ENCODE measurements at places on chromosomes 6 and 20.

DNA sequence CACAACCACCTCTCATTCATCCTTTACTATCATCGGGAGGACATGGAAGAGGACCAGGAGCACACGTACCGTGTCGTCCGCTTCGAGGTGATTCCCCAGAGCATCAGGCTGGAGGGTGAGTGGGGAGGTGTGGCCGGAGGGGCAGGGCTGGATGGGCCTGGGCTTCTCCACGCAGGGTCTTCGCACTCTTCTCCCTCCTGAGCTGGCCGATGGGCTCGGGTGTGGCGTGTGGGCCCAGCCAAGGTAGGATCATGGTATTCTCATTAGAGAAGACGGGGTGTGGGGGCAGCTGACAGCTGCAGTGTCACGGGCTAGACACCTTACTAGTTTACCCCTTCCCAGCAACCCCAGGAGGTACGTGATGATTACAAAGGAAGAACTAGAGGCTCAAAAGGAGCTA, 33.5 kb downstream of the TM9SF4 start:
- no peaks in the 10 kb centered on the region for H3K27me3 ChIP-seq
- DNase-seq, result no peak
- no peak overlapping the region for H3K27ac ChIP-seq
- peaks cover 70% of the 10 kb centered on the region for H3K36me3 ChIP-seq

- no peak overlapping the region for H3K27ac ChIP-seq
- H3K4me1 ChIP-seq, result no peaks in the 10 kb centered on the region
- H3K27me3 ChIP-seq, result no peaks in the 10 kb centered on the region
- H3K36me3 ChIP-seq, result no peaks in the 10 kb centered on the region
- no peak overlapping the region for H3K4me3 ChIP-seq
- DNase-seq, result no peak
Measured at GRCh38 chr6:105739764-105740163, 336.9 kb upstream of the PREP start.

- H3K36me3 ChIP-seq, result no peaks in the 10 kb centered on the region
- DNase-seq, result no peak
- H3K4me1 ChIP-seq, result peaks cover 21% of the 10 kb centered on the region
- H3K4me3 ChIP-seq, result no peak overlapping the region
Measured at GRCh38 chr6:12037798-12038197, 25.7 kb downstream of the HIVEP1 start.

GRCh38 chr20:8720089-8720488, 348.8 kb upstream of the PLCB4 start:
- H3K27me3 ChIP-seq, result no peaks in the 10 kb centered on the region
- no peak overlapping the region for H3K27ac ChIP-seq
- no peak overlapping the region for H3K4me3 ChIP-seq
- H3K36me3 ChIP-seq, result no peaks in the 10 kb centered on the region
- DNase-seq, result no peak

DNA sequence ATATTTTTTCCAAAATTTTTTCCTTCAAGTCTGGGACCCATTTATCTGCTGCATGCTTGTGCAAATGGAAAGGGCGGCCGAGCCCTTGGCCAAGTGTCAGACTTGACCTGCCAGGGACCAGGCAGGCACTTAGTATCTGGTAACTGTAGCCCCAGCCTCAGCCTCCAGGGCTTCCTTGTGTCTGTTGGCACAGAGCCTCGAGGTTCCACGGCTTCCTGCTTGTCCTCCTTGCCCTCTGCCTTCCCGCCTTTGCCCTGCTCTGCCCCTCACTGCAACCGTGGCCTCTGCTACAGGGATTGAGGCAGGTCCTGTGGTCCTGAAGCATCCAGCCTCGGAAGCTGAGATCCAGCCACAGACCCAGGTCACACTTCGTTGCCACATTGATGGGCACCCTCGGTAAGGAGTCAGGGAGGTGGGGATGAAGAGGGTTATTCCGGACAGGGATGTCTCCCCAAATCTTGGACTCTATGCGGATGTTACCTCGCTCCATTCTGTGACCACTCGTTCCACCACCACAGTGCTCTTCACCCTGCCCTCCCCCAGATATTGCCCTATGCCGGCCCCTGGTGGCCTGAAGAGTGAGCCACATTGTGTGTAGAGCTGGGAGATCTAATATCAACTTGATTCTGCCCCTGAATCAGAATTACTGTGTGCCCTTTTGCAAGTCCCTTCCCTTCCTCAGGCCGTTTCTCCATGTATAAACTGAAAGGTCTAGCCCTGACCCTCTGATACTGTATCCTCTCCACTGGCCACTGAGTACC, 41.5 kb upstream of the SRF start:
- H3K4me3 ChIP-seq, result no peak overlapping the region
- peak; percentile 6 for DNase-seq
- no peak overlapping the region for H3K27ac ChIP-seq

GRCh38 chr6:12173181-12173580, 117.0 kb upstream of the EDN1 start:
- no peaks in the 10 kb centered on the region for H3K27me3 ChIP-seq
- DNase-seq, result no peak
- no peak overlapping the region for H3K27ac ChIP-seq

GRCh38 chr6:39426073-39426456, 103.6 kb upstream of the KCNK16 start:
- no peaks in the 10 kb centered on the region for H3K4me1 ChIP-seq
- H3K36me3 ChIP-seq, result no peaks in the 10 kb centered on the region
- no peaks in the 10 kb centered on the region for H3K27me3 ChIP-seq
- H3K4me3 ChIP-seq, result no peak overlapping the region
- no peak for DNase-seq

DNA sequence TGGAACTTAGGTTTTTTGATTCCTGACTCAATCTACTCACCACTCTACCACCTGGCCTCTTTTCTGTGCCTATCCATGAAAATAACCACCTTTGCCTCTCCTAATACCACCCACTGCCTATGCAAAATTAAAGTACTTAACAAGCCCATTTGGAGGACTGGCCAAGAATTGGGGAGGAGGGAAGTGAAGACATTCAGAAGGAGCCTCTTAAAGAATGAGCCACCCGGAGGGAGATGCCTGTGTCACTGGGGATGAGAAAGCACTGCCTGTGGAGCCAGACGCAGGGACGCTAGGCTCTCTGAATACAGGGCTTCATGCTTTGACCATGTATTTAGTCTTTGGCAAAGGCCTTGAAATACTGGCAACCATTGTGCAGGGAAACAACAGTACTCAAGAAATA, 40.0 kb upstream of the MRPS10 start:
- H3K36me3 ChIP-seq, result peaks cover 54% of the 10 kb centered on the region
- no peak overlapping the region for H3K27ac ChIP-seq
- DNase-seq, result no peak
- no peaks in the 10 kb centered on the region for H3K27me3 ChIP-seq
- H3K4me1 ChIP-seq, result no peaks in the 10 kb centered on the region
- H3K4me3 ChIP-seq, result no peak overlapping the region

DNA sequence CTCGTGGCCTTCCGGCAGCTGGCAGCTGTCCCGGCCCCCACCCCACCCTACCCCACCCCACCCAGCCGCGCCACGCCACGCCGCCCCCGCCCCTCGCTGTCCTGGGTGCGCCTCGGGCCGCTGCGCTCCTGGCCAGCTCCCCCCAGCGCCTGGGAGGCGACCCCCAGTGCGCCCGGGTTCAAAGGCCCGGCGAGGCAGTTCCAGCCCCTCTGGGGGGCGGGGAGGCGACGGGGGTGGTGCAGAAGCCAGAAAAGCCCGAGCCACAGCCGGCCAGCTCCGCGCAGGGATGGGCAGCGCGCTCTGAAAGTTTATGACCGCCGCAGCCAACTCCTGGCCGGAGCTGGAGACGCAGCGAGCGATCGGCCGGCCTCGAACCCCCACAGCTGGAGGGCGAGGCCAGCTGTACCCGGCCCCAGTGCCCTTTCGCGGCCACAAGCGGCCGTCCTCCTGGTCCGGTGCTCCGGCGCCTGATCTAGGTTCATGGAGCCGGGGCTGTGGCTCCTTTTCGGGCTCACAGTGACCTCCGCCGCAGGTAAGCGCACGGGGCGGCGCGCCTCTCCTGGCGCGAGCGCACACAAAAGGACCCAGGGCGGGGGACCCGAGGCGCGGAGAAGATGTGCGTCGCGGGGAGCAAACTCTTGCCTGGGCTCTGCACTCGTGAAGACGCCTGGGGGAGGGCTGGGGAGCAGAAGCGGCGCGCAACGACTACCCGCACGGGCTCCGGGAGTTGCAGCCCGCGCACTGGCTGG, at the start of gene EDN3:
EDN3 (plus strand) TSS at position 279 of the 749 bp plus-strand sequence; CDS start at position 481, 202 bp downstream.
- H3K27me3 ChIP-seq, result peaks cover 14% of the 10 kb centered on the region
- H3K36me3 ChIP-seq, result no peaks in the 10 kb centered on the region
- H3K27ac ChIP-seq, result no peak within 1 kb of the TSS
- no peak within 1 kb of the TSS for H3K4me3 ChIP-seq
- H3K4me1 ChIP-seq, result no peaks in the 10 kb centered on the region

DNA sequence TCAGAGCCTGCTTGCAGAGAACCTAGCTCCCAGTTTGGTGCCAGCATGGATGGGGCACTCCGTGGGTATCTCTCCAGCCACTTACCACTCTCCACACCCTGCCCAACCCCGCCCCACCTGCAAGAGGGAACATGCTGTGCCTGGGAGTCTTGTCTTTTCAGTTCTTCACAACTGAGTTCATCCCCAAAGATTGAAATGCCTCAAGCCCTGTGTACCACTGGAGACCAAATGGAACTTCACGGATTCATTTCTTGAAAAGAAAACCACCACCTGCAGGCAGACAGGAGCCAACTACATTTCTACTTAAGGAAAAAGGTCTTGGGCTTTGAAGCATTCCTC, 50.1 kb downstream of the TRERF1 start:
- DNase-seq, result no peak
- H3K27ac ChIP-seq, result no peak overlapping the region
- no peak overlapping the region for H3K4me3 ChIP-seq
- H3K36me3 ChIP-seq, result no peaks in the 10 kb centered on the region
- no peaks in the 10 kb centered on the region for H3K27me3 ChIP-seq
- H3K4me1 ChIP-seq, result peaks cover 84% of the 10 kb centered on the region

- no peak overlapping the region for H3K27ac ChIP-seq
- H3K4me1 ChIP-seq, result no peaks in the 10 kb centered on the region
- H3K4me3 ChIP-seq, result no peak overlapping the region
- H3K36me3 ChIP-seq, result no peaks in the 10 kb centered on the region
Measured at GRCh38 chr6:71544028-71544427, 255.4 kb downstream of the OGFRL1 start.

- no peak overlapping the region for H3K4me3 ChIP-seq
- H3K4me1 ChIP-seq, result no peaks in the 10 kb centered on the region
- no peak for DNase-seq
Measured at GRCh38 chr6:5898563-5898962, 108.2 kb downstream of the NRN1 start.

GRCh38 chr6:26426691-26427450, 13.4 kb upstream of the BTN3A3 start:
- H3K27me3 ChIP-seq, result no peaks in the 10 kb centered on the region
- DNase-seq, result no peak
- H3K36me3 ChIP-seq, result no peaks in the 10 kb centered on the region
- no peak overlapping the region for H3K4me3 ChIP-seq

GRCh38 chr6:19715167-19715551, 122.0 kb upstream of the ID4 start:
- no peak overlapping the region for H3K27ac ChIP-seq
- no peak for DNase-seq
- no peaks in the 10 kb centered on the region for H3K27me3 ChIP-seq

DNA sequence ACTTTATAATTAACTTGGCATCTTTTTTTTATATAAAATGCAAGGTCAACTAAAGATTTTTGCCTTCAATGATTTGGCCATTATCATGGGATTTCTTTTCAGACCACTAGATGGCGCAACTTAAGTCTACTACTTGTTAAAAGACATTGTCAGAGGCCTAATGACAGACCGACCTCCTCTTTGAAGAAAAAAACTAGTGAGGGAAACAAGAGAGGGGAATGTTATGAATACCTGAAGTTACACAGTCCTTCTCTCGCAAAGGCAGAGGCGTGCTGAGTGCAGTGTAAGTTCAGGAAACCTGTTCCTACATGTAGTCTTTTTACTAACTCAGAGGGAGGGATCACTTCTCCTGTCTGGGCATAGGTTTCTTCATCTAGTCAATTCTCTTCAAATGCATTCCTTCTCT, 9.3 kb downstream of the TRAPPC3L start:
- peak; percentile 58 for DNase-seq
- H3K4me3 ChIP-seq, result no peak overlapping the region
- no peak overlapping the region for H3K27ac ChIP-seq
- no peaks in the 10 kb centered on the region for H3K4me1 ChIP-seq
- H3K36me3 ChIP-seq, result no peaks in the 10 kb centered on the region
- no peaks in the 10 kb centered on the region for H3K27me3 ChIP-seq

- no peak overlapping the region for H3K27ac ChIP-seq
- H3K27me3 ChIP-seq, result no peaks in the 10 kb centered on the region
- no peaks in the 10 kb centered on the region for H3K36me3 ChIP-seq
- DNase-seq, result no peak
Measured at GRCh38 chr6:57252975-57253374, 30.9 kb upstream of the RAB23 start.

- H3K4me3 ChIP-seq, result no peak overlapping the region
- DNase-seq, result no peak
- no peaks in the 10 kb centered on the region for H3K36me3 ChIP-seq
- H3K27ac ChIP-seq, result no peak overlapping the region
Measured at GRCh38 chr20:50272030-50272723, 81.5 kb downstream of the CEBPB start.

- H3K27me3 ChIP-seq, result no peaks in the 10 kb centered on the region
- peaks cover 13% of the 10 kb centered on the region for H3K4me1 ChIP-seq
- H3K4me3 ChIP-seq, result no peak overlapping the region
- H3K27ac ChIP-seq, result no peak overlapping the region
- no peaks in the 10 kb centered on the region for H3K36me3 ChIP-seq
- no peak for DNase-seq
Measured at GRCh38 chr20:23085436-23086055, 578 bp downstream of the CD93 start.

DNA sequence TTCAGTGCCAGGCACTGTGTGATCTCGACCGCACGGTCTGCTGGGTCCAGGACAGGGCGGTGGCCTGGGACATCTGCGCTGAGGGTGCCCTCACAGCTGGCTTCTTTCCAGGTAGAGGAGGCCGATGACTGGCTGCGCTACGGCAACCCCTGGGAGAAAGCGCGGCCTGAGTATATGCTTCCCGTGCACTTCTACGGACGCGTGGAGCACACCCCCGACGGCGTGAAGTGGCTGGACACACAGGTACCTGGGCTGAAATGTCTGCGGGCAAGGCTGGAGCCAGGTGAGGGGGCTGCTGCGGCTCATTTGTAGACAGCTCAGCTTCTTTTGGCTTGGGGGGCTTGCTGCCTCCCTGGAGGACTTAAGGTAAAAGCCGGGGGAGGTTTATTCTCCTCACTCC, 26.6 kb downstream of the PYGB start:
- no peaks in the 10 kb centered on the region for H3K27me3 ChIP-seq
- no peaks in the 10 kb centered on the region for H3K4me1 ChIP-seq
- no peak overlapping the region for H3K4me3 ChIP-seq

DNA sequence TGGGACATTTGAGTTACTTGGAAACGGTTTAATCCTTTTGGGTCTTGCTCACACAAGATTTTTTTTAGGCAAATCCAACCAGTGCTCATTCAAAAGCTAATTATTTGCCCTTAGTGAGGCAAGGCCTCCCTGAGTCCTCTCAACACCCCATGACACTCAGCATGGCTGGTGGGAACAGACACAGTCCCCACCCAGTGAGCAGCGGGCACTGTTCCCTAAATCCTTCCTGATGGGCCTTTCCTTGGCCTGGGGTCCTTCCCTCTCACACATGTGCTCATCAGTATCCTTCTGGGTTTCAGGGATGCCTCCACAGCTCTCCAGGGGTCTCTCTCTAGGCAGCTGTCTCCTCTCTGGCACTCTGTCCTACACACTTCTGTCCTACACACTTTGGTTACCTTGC, 28.0 kb downstream of the PLAGL2 start:
- no peaks in the 10 kb centered on the region for H3K27me3 ChIP-seq
- H3K27ac ChIP-seq, result no peak overlapping the region
- H3K4me1 ChIP-seq, result no peaks in the 10 kb centered on the region
- no peaks in the 10 kb centered on the region for H3K36me3 ChIP-seq

GRCh38 chr6:158376631-158377081, 64.4 kb downstream of the TULP4 start:
- no peak overlapping the region for H3K27ac ChIP-seq
- no peak for DNase-seq
- H3K4me3 ChIP-seq, result no peak overlapping the region
- H3K36me3 ChIP-seq, result no peaks in the 10 kb centered on the region
- H3K4me1 ChIP-seq, result no peaks in the 10 kb centered on the region
